ENCODE measurements at places on chromosomes 5 and 9.

DNA sequence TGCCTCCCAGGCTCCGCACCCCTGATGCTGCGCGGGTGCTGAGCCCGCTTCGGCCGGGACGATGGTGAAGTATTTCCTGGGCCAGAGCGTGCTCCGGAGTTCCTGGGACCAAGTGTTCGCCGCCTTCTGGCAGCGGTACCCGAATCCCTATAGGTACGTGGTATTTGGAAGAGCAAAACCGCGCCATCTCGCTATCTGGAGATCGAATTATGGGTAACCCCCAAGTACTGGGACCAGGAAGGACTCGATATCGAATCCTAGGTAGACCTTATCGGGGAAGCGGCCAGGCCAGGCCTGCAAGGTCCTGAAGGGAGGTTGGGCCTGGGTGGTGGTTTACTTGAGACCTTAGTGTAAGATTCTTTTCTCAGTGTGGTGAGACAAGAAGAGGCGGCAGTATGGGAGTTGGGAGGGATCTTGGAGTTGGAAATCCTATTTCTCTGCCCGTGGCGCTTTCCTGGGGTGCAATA is 359 bp downstream of the PRELID1 start:
- H3K4me3 ChIP-seq: peak overlapping the region; percentile 81
- H3K27ac ChIP-seq: peak overlapping the region; percentile 34
- H3K36me3 ChIP-seq: peaks cover 16% of the 10 kb centered on the region
- H3K27me3 ChIP-seq: no peaks in the 10 kb centered on the region
- no peak for DNase-seq

DNA sequence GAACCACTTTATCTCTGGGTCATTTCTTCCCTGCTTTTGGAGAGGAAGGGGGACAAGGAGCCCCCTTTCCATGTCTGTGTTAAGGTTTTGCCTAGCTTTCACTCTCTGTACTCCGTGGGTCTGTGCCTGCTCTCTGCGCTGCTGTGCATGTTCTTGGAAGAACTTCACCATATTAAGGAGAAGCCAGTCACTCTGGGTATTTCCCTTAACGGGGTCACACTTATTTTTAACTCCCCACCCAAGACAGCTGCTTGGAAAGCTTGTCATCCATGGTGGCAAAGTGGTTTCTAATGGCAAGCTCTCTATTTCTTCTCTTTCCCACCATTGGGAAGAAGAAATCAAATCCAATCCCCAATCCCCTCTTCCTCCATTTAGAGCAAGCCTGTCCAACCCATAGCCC is 44.8 kb upstream of the HMHB1 start:
- no peak for DNase-seq
- H3K4me3 ChIP-seq: no peak overlapping the region
- no peaks in the 10 kb centered on the region for H3K4me1 ChIP-seq
- H3K36me3 ChIP-seq: no peaks in the 10 kb centered on the region

- no peaks in the 10 kb centered on the region for H3K27me3 ChIP-seq
- DNase-seq: no peak
- no peak overlapping the region for H3K4me3 ChIP-seq
- no peak overlapping the region for H3K27ac ChIP-seq
These were observed 15.9 kb downstream of the ENG start for GRCh38 chr9:127838375-127839078.

DNA sequence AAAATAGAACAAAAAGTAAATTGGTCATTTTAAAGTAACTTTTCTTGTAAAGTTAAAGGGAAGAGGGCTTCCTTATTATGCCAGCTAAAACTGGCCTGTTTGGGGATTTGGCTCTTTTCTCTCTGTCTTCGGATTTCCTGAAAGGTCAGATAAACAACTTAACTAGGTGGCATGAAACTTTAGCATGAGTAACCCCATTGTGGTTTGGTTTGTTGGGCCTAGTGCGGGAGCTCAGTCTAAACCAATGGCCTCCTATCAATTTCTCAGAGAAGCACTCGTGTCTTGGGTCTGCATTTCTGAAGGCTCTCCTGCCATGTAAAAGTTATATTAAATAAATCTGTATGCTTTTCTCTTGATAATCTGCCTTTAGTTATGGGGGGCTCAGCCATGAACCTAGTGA is 48.5 kb upstream of the ANKH start:
- H3K4me1 ChIP-seq: no peaks in the 10 kb centered on the region
- no peaks in the 10 kb centered on the region for H3K27me3 ChIP-seq
- no peak overlapping the region for H3K4me3 ChIP-seq
- H3K36me3 ChIP-seq: no peaks in the 10 kb centered on the region

GRCh38 chr9:82706786-82707185 is 356.2 kb downstream of the RASEF start:
- H3K27ac ChIP-seq: no peak overlapping the region
- H3K4me1 ChIP-seq: no peaks in the 10 kb centered on the region
- no peak overlapping the region for H3K4me3 ChIP-seq
- H3K36me3 ChIP-seq: no peaks in the 10 kb centered on the region
- no peak for DNase-seq

DNA sequence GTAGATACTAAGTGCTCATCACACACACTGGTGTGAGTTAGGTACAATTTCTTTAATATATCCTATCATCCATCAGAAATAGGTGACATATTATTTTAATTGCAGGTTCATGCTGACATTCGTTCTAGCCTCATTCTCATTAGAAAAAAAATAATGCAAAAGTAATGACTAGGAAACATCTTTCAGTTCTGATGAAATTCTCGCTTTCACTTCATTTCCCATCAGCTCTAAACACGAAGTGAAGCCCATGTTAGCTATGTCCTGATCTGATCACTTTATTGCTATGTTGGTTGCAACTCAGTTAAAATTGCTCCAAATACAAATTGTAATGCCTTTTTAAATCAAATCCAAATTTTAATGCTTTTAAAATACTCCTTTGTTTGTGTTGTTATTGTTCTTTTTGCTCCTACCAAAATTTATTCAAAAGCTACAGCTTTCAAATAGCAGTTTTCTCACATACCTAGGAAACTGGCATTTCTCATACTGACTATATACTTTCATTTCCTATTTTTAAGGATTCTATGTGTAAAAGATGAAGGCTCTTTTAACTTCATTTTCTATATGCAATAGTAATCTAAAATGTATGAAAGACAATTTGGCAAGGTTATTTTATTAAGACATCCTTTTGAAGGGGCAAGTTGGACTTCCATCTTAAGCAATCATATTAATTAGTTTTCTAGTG is 1237.8 kb upstream of the ACO1 start:
- H3K4me1 ChIP-seq: no peaks in the 10 kb centered on the region
- no peaks in the 10 kb centered on the region for H3K36me3 ChIP-seq
- no peak overlapping the region for H3K27ac ChIP-seq
- no peaks in the 10 kb centered on the region for H3K27me3 ChIP-seq
- no peak overlapping the region for H3K4me3 ChIP-seq

DNA sequence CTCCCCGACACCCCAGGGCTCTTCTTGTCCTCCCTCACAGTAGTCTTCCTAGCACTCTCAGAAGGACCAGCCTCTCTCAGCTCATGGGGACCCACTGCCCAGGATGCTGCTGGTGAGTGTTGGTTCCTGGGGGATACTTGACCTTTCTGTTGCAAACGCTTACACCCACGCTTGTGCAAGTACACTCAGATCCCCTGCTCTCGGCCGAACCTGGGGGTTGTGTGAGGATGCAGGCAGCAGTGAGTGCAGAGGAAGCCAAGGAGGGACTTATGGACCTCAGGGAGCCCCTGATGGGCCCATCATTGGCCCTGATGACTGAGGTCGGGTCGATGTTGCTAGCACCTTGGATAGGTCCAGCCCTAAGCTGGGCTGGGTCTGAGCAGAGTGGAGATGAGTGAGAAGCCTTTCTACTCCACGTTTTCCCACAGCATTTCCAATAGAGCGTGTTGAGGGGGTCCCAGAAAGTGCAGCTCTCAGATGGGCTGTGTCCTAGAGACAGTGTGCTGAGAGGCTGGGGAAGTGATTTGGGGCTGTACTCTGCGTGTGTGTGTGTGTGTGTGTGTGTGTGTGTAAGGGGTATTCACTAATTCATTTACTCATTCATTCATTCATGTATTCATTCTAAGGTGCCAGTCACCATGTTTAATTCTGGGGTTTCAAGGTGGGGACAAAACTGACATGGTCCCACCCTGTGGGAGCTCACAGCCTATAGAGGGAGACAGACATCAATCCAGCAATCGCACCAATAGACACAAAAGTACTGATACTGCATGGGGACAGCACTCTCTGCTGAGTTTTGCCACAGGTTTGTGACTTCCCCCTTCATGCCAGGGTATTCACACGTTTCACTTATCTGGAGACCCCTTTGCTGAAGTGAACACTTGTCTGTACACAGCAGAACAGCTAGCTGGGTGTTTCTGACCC is 25.2 kb upstream of the PITX1 start:
- DNase-seq: no peak
- no peak overlapping the region for H3K4me3 ChIP-seq
- H3K27ac ChIP-seq: no peak overlapping the region
- no peaks in the 10 kb centered on the region for H3K27me3 ChIP-seq
- H3K4me1 ChIP-seq: no peaks in the 10 kb centered on the region
- H3K36me3 ChIP-seq: no peaks in the 10 kb centered on the region

- no peaks in the 10 kb centered on the region for H3K4me1 ChIP-seq
- DNase-seq: no peak
- no peaks in the 10 kb centered on the region for H3K36me3 ChIP-seq
- H3K4me3 ChIP-seq: no peak overlapping the region
These were observed 8.4 kb downstream of the MYMK start for GRCh38 chr9:133516256-133516960.

DNA sequence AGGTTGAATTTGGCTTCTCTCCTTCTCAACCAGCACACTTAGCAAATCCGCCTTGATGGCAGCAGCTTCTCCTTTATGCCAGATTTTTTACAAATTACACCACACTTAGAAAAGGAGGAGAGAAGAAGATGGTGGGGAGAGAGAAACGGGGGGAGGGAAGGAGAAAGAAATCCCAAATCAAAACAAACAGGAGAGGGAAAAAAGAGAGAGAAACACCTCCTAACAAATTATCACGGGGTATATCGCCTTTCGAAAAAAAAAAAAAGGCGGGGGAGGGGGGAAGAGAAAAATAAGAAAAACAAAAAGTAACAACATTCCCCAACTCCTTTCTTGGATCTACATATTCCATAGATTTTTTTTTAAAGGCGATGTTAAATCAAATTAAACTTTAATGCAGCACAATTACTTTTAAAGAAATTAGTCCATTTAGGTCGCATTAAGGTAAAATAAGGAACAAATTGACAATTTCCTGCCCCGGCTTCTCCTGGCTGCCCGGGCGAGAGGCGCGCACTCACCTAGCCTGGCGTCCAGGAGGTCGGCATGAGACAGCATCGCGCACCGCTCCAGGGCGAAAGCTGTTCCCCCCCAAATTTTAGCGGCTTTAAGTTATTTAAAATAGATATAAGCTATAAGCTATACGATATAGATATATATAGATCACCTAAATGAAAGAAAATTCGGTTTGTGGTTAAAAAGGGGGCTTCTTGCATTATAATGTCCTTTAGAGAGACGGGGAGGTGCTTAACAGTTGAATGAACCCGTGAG is at the start of gene OTP:
OTP (minus strand) TSS at position 716 of the 765 bp plus-strand sequence; CDS start at position 552, 164 bp downstream.
- H3K4me1 ChIP-seq: peaks cover 37% of the 10 kb centered on the region
- DNase-seq: no peak
- no peak within 1 kb of the TSS for H3K27ac ChIP-seq

DNA sequence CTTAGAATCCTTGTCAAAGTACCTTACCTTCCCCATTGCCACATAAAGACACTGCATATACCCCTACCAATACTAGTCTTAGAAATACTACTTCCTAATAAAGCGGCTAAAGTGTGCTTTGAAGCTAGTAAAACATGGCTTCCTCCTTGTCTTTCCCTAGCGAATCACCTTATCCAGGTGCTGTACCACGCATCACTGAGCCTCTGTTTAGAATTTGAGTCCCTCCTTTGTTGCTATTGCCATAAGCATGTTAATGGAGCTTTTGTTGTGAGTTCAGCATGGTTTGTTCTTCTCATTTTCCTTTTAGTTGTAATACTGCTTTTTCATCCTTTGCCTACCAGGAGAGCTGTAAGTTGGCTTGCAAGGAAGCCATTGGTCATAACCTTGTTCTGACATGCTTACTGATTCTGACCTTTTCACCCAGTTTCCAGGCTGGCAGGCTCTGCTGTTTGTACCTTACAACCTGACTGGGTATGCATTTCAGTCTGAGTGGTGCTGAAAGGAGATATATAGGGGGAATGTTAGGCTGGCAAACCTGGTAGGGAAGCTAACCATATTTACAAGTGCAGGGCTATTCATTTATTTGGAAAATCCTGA is 49.8 kb downstream of the LMNB1 start:
- no peak for DNase-seq
- H3K27ac ChIP-seq: no peak overlapping the region
- no peaks in the 10 kb centered on the region for H3K4me1 ChIP-seq
- H3K36me3 ChIP-seq: peaks cover 19% of the 10 kb centered on the region
- H3K4me3 ChIP-seq: no peak overlapping the region

GRCh38 chr5:112535356-112535755 is 116.3 kb upstream of the EPB41L4A start:
- H3K4me3 ChIP-seq: no peak overlapping the region
- no peak overlapping the region for H3K27ac ChIP-seq
- no peaks in the 10 kb centered on the region for H3K36me3 ChIP-seq
- no peak for DNase-seq

DNA sequence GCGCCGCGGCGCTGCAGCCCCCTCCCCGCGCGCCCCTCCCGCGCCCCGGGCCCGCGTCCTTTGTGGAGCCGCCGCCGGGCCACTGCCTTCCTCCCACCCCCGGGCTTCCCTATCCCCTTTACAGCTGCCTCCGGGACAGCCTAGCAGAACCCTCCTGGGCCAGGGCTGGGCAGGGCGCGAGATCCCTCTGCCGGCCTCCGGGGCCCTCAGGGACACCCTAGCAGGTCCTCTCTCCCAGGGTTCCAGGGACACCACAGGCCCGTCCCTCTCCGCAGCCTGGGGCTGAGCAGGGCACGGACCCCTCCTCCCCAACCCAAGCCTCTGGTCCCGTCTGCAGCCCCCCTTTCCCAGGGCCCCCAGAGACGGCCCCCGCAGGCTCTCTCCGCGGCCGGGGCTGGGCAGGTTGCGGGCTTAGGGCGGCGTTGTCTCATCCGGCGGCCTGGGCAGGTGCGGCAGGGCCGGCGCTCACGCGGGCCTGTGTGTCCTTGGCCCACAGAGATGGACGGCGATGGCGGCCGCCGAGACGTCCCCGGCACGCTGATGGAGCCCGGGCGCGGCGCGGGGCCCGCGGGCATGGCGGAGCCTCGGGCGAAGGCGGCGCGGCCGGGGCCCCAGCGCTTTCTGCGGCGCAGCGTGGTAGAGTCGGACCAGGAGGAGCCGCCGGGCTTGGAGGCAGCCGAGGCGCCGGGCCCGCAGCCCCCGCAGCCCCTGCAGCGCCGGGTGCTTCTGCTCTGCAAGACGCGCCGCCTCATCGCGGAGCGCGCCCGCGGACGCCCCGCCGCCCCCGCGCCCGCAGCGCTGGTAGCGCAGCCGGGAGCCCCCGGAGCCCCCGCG is 710 bp downstream of the WNK2 start:
- no peak for DNase-seq

DNA sequence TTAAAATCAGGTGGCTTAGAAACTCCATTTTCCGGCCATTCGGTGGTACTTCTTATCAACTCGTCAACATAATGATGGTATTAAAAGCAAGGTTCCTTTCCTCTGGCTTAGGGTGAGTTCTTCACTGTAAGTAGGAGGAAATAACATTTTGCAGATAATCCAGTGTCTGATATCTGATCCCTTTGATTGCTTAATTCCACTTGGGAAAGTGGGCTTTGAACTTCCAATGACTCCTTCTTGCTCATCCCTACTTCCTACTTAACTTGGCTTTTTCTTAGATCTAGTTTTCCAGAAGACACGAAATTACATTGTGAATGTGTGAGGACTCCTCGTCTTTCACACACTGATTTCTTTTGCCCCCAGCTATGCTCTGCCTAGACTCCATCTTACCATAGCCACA is 31.5 kb downstream of the DDX31 start:
- H3K4me1 ChIP-seq: no peaks in the 10 kb centered on the region
- no peaks in the 10 kb centered on the region for H3K27me3 ChIP-seq
- no peak overlapping the region for H3K4me3 ChIP-seq
- peaks cover 46% of the 10 kb centered on the region for H3K36me3 ChIP-seq
- DNase-seq: no peak

All from T-cell (primary cell).